Right ventricle myocardium inferior (tissue), 1 donor: ENCODE measurements at places on chromosomes 12 and 14.

GRCh38 chr12:122423258-122424165, 1.0 kb upstream of the CLIP1 start:
- DNase-seq: no peak

DNA sequence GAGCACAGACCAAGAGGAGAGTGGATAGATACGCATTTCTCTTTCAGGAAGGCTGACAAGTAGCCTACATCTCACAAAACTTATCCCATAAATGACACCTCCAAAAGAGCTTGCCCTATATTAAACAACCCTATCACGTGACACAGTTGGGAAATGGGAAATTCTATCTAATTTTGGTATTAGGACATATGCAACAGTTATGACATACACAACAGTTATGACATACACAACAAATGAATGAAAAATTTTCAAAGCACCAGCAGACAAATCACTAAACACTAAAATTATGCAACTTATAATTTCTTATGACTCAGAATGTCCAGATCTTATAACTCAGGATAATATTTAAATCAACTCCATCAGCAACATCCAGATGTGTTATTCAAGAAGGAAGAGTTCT, 54.1 kb downstream of the DUSP16 start:
- DNase-seq: no peak

DNA sequence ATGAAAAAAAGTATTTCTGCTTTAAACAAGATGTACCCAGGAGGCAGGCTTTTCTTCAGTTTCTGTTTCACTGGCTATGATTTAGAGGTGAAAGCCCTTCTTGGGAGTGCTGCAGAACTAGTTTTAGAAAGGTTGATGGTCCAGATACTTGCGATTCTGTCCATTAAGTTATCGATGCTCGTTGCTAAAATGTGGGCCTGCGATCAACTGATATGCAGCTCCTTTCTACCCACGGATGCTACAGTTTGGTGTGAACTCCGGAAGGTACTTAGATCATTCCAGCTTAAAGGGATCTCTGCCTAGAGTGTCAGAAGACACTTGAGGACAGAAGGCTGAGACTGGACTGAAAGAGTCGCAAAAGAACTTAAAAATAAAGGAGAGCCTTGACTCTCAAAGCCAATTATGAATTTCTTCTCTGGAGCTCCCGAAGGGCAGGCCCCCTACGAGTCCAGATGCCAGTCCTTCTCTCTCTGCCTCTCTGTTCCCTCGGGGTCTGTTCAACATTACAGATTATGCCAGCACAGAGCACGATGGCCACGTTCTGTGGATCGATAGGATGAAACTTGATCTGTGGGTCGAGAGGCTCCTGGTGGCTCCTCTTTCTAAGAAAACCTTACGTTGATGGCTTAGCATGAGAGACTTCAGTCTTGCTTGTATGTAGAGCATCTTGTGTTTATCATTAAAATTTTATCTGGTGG, 40.0 kb downstream of the FBXW8 start:
- DNase-seq: no peak

- no peak for DNase-seq
Observed at GRCh38 chr12:11981121-11981733, 89.5 kb upstream of the BCL2L14 start.

DNA sequence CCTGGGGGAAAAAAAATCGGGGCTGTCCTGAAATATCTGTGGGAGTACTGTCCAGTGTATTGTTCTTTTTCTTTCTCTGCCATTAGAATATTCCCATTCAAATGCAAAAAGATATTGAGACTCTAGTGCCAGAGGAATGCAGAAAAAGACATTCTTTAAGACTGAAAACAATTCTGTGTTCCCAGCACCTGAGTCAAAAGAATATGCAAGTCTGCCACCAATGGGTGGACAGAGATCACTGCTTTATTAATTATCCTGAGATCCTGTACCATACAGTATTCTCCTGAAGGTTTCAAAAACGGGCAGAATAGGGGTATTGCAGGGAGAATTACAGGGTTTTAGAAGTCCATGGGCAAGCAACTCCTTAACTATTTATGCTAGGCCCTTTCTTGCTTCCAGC, 361.8 kb downstream of the C12orf50 start:
- DNase-seq: no peak

- no peak for DNase-seq
Observed at GRCh38 chr12:124601706-124602105, 34.3 kb upstream of the NCOR2 start.

- no peak for DNase-seq
Observed at GRCh38 chr12:124073356-124074035, 100.5 kb downstream of the ZNF664 start.

DNA sequence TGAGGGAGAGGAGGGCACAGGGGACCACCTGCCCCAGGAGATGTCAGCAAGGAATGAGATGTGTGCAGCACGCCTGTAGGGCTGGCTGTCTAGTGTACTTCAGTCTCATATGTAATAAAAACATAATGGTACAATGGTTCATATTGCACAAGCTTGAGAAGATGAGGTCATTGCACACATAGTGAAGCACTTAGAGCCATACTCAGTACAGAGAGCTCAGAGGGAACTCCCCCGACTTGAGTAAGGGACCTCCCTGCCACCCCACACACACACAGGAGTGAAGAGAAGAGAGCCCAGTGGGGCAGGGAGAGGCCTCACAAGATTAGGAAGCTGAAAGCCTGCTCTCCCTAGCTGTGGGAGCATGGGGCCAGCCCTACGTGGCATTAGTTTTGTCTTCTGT, 61.5 kb downstream of the SLC6A12 start:
- no peak for DNase-seq

DNA sequence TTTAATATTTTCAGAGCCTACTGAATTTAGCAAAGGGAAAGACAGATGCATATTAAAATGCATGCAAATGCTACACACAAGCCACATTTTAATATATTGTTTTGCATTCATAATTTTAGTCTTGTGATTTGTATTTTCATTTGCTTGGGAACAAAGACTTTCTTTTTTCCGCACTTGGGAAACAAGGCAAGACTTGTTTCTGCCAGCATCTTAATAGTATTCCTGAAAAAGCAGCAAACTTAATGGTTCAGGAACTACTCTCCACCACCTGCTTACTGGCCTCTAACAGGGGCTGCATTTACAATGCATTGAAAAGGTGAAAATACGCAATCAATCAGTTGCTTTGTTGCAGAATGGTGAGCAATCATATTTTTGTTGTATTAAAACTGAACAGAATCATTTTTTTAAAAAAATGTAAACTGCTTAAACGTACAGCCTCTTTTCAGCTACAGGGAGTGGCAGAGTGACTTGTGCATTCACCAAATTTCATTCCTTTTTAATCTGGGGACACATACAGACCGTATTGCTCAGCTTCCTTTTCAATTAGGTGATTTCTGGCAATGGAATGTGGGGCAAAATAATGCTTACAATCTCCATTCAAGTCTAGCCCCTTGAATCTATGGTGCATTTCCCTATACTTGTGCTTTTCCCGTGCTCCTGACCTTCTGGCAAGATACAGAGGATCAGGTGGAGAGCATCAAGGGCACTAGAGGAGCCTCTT, 144.1 kb upstream of the BTG1 start:
- no peak for DNase-seq

DNA sequence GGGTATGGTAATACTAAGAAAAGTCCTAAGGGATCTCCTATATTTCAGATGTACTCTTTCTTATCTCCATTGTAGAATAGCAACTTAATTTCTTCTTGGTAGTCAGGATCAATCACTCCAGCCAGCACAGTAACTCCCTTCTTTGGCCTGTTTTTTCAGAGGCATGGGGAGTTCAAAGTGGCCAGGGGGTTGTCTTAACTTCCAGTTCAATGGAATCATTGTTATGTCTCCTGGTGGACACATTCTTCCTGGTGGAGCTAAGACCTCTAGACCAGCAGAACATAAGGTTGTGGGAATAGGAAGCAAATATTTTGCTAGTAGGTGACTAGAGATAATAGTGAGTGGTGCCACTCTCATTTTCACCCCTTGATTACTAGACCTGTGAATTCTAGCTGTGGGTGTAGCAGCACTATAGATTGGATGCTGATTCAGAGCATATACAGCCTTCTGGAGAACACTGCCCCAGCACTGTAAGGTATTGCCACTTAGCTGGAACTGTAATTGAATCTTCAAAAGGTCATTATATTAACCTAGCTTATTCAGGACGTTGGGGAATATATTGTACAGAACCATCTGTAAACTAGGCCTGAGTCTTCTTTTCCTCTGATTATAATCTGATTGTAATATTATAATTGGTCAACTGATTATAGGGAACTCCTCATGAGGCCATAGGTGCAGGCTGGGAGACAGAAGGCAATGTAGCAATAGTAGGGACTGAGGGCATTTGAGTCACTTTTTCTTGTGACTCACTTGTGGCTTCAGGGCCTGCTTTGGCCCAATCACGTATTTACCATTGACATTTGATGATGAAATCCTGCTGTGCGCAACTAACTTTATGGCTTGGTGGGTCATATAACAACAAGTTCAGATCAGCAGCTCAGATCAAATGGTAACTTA, 60.2 kb upstream of the ATP2B1 start:
- no peak for DNase-seq

GRCh38 chr14:96624661-96625425, 122.7 kb downstream of the PAPOLA start:
- no peak for DNase-seq

DNA sequence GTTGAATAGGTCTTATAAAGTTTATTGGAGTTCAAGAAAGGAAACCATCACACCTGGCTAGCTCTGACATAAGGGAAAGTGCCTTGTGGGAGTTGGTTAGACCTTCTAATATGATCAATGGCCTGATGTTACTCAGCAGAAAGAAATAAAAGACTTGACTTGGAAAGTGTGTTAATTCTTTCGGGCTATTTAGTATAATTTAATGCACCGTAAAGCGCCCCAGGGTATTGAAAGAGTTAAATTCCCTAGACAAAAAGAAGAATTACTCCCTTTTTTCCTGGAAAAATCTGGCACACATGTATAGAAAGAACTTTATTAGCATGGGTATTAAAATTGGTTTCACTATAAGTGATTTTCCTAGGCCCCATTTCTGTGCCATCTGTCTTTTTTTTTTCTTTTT, 1125.7 kb upstream of the FLRT2 start:
- DNase-seq: no peak

GRCh38 chr12:19712041-19712440, 272.7 kb downstream of the AEBP2 start:
- no peak for DNase-seq

DNA sequence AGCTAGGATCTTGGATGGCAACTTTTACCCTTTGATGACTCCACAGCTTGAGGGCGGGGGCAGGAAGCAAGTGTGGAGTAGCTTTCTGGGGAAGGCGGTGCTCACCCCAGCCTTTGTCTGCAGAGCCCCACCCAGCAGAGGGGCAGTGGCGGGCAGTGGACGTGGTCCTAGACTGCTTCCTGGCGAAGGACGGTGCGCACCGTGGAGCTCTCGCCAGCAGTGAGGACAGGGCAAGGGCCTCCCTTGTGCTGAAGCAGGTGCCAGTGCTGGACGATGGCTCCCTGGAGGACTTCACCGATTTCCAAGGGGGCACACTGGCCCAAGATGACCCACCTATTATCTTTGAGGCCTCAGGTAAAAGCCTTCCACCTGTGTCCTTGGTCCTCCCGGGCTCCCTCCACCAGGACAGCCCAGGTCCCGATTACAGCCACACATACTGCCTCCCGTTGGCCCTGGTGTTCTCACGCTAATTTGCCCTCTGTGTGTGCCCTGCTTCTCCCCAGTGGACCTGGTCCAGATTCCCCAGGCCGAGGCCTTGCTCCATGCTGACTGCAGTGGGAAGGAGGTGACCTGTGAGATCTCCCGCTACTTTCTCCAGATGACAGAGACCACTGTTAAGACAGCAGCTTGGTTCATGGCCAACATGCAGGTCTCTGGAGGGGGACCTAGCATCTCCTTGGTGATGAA, 1.2 kb downstream of the TAPBPL start:
- DNase-seq: peak; percentile 75

GRCh38 chr12:71166280-71166679, 8.5 kb upstream of the TSPAN8 start:
- peak; percentile 35 for DNase-seq

GRCh38 chr14:69593018-69593677, 18.2 kb upstream of the SUSD6 start:
- no peak for DNase-seq

GRCh38 chr12:24741216-24741615, 207.7 kb downstream of the BCAT1 start:
- DNase-seq: no peak

- DNase-seq: no peak
Observed at GRCh38 chr14:101721951-101722661, 39.4 kb upstream of the PPP2R5C start.

- no peak for DNase-seq
Observed at GRCh38 chr12:104317538-104318210, 14.1 kb downstream of the EID3 start.

GRCh38 chr12:93180566-93180965, 197.2 kb upstream of the NUDT4 start:
- no peak for DNase-seq

GRCh38 chr12:72133497-72134055, 138.6 kb upstream of the TRHDE start:
- DNase-seq: no peak

DNA sequence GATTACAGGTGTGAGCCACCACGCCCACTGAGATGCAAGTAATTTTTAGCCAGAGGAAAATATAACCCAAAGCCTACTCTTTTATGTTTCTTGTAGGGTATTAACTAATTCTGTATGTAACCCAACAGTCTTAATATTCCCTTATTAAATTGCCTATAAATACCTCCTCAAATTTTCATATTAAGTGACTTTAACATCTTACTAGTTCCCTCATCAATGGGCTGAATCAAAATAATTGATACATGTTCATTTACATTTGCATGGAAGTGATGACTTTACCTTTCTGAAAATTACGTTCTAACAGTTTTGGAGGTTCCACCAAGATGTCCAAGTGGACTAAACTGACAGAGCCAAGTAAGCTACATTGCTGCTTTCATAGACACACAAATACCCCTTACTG, 3.1 kb downstream of the SOS2 start:
- no peak for DNase-seq

- no peak for DNase-seq
Observed at GRCh38 chr12:109721276-109721675, 7.7 kb downstream of the FAM222A start.

GRCh38 chr12:10030446-10030845, at the start of gene CLEC9A:
TSS of gene CLEC9A (plus strand) at chr12:10030682. CDS start at chr12:10052688, 22,006 bp downstream.
- DNase-seq: no peak

DNA sequence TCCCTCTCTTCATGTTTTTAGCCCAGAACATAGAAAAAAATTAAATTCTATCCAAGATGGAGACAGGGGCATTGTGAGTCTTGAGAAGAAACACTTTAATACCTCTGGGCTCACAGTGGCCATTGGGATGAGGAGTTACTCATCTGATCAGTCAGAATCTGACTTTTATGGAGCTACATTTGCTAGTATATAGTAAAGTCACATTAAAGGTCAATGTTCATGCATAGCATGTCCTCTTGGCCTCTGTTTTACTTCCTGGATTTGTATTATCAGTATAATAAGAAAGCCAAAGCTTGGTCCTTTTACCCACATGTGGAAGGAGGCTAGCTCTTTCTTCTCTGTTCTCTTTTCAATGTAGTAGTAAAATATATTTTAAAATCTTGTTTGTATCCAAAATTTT, 93.6 kb upstream of the CNOT2 start:
- no peak for DNase-seq

- no peak for DNase-seq
Observed at GRCh38 chr12:5439788-5440300, 7.9 kb downstream of the NTF3 start.

- no peak for DNase-seq
Observed at GRCh38 chr12:104680070-104680469, 223.3 kb downstream of the CHST11 start.

GRCh38 chr14:52349731-52350130, 35.6 kb downstream of the PTGER2 start:
- DNase-seq: no peak
